ENCODE measurements at places on chromosomes 5 and 9.

DNA sequence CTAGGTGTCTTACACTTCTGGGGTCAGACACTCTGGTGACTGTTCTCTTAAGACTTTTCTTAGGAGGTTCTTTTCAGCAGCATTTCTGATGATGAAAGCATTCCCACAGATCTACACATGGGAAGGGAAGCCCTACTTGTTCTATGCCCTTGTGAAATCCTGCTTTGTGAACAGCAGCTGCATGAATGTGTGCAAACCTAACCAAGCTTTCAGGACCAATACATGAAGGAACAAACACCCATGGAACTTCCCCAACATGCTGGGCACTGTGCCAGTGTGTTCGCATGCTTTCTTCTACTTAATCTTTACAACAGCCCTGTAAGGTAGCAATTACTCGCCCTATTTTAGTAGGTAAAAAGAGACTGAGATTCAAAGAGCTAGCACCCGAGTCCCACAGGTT is 439.9 kb upstream of the KLF4 start:
- DNase-seq: peak; percentile 46

DNA sequence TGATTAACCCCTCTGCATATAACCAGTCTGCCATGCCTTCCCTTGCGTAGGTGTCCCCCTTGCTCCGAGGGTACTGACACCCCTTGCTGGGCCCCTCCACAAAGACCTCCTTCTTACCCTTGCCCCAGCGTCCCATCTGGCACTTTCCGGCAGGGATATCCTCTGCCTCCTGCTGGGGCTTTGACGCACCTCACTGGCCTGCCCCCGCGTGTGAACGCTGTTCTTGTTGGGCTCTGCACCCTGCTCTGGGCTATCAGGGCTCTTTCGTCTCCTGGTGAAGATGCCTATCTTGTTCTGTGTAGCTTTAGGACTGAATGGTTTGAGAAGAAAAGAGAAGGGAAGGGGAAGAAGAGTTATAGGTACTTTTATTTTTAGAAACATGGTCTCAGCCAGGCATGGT is 53.0 kb downstream of the SUB1 start:
- no peak for DNase-seq

- peak; percentile 49 for DNase-seq
Observed at GRCh38 chr9:16825971-16826625, 44.4 kb downstream of the BNC2 start.

DNA sequence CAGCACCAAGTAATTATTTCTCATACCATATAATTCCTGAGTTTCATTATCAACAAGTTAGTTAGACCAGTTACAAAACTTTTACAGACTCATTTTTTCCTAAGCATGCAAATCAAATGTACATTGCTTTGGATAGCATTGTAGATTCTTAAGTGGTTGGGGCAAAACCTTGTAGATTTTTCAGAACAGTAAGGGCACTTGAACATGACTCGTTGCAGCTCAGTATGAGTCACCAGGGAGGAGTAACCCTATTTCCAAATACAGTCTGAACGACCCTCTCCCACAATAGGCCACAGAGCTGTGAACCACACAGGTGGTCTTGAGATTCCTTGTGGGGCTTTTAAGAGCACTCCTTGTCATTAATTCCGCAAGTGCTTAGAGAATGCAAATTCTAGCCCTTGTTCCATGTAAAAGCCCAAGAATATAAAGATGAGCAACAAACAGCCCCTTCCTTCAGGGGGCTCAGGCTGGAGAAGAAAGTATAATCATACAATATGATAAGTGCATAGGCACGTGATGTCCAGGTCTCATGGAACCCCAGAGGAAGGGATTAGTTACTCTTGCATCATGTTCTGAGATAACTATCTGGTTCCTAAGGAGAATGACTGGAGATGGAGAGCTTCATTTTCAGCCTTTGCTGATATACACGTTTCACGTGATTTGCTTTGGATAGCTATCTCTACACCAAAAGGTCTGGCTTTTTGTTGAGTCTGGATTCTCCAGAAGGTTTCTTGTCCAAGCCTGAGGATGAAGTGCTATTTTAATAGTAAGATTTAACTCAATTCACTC is 295.7 kb downstream of the KCNN2 start:
- DNase-seq: no peak

- DNase-seq: no peak
Observed at GRCh38 chr5:114665551-114665950, 303.7 kb downstream of the KCNN2 start.

DNA sequence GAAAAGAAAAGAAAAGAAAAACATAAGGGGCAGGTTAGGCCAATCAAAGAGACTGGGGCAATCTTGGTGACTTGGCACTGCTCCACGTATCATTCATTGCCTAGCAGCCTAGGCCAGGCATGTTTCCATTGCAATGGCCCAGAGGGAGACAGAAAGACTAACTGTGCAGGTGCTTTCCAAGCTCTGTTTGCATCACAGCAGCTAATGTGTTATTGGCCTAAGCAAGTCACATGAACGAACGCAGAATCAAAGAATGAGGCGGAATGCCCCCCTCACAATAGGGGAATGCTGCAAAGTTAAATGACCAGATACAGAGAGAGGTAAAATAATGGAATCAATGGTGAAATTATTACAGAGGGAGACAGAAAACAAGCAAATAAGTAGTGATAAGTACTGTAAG is 11.1 kb upstream of the VPS13A start:
- no peak for DNase-seq

DNA sequence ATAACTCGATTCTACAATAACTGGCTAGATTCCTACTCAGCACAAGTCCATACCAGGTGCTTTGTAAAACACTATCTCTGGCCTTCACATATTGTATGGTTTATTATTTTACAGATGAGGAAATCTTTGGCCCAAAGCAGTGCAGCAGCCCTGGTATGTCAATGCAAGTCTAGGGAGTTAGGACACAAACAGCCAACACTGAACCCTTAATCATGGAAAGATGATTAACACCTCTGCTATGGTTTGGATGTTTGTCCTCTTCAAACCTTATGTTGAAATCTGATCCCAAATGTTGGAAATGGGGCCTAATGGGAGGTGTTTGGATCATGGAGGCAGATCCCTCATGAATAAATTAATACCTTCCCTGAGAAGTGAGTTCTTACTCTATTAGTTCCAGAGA is 76.6 kb downstream of the MAPKAP1 start:
- DNase-seq: no peak

GRCh38 chr5:39019254-39019653 is 54.9 kb downstream of the RICTOR start:
- DNase-seq: no peak

DNA sequence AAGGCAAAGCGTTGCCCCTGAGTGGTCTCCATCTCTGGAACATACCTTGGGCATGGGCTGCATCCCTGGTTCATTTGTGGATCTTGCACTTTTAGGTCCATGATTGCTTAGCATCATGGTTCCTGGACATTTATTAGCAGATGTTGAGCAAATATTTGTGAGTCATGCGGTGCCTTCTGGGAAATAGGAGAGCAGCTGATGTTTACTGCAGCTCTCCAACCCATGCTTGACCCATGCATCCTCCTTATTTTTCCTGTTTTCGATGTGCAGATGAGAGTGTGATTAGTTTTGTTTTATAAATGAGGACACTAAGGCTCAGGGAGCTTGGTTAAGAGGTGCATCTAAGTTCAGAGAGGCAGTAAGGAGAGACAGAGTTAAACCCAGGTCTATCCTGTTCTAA is 253.7 kb downstream of the ICE1 start:
- DNase-seq: no peak

DNA sequence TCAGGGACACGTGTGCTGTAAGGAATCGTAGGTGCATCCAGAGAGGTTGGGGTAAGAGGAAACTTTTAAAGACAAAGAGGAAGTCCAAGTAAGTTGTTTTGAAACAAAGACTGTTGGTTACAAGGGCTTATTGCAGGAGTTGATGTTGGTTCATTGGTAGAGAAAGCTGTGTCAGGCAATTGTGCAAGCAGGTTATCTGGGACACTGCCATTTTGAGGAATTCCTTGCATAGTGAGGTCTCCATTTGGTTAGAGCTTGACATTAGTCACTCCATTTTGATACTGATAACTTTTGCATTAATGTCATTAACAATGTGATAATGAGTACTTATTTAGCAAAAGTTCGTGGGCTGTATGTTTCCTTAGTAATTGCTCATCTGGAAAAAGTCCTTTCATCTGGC is 24.9 kb downstream of the CNOT6 start:
- no peak for DNase-seq

DNA sequence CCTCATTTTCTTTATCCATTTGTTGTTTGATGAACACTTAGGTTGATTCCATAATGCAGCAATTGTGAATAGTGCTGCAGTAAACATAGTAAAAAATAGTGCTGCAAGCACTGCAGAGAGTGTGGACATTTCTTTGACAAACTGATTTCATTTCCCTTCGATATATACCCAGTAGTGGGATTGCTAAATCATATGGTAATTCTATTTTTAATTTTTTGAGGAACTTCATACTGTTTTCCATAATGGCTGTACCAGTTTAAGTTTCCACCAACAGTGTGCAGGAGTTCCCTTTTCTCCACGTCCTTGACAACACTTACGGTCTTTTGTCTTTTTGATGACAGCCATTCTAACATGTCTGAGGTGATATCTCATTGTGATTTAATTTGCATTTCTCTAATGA is 138.2 kb upstream of the PLPPR1 start:
- no peak for DNase-seq

- no peak for DNase-seq
Observed at GRCh38 chr9:2340046-2340760, 281.4 kb upstream of the VLDLR start.

GRCh38 chr5:115480271-115480670 is 64.3 kb downstream of the FEM1C start:
- no peak for DNase-seq

DNA sequence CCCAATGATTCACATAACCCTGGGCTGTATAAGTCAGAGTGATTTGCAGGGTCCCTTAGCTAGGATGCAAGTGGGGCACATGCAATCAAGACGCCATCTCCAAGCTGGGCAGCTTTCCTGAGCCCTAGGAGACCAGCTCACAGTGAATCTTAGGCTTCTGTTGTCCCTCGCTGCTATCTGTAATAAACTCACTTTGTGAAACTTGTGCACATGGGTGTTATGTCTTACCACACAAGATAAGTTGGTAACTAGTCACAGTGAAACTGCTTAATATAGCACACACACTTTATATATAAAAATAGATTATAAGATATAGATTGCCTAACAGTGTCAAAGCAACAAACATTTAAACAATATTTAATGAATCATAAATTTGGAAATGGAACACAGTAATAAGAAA is 658.5 kb downstream of the SLCO4C1 start:
- DNase-seq: no peak

DNA sequence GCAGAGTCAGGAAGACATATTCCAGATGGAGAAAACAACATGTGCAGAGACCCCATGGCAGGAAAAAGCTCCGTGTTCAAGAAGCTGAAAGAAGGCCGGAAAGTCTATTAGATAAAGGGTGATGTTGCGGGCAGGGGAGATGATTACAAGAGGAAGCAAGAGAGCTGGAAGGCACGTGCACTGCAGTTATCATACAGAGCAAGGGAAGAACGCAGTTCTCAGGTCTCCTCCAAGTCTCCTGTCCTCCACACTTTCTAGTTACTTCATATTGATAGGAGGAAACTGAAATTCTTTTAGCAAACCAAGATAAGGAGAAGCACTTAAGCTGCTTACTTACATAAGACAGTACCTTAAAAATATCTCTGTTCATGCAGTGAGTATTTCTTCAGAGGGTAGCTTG is 58.3 kb upstream of the PLPP6 start:
- no peak for DNase-seq

DNA sequence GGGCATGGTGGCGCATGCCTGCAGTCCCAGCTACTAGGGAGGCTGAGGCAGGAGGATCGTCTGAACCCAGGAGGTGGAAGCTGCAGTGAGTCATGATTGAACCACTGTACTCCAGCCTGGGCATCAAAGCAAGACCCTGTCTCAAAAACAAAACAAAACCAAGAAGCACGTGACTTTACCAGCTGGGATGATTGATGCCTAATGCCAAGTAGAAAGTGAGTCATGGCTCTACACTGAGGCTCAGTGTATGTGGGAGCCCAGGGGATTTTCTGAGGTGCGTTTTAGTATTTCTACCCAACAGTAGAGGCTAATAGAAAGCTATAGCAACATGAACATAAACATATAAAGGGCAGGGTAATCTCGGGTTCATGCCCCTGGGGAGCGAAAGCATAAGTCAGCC is 13.9 kb upstream of the BRD3OS start:
- DNase-seq: no peak

DNA sequence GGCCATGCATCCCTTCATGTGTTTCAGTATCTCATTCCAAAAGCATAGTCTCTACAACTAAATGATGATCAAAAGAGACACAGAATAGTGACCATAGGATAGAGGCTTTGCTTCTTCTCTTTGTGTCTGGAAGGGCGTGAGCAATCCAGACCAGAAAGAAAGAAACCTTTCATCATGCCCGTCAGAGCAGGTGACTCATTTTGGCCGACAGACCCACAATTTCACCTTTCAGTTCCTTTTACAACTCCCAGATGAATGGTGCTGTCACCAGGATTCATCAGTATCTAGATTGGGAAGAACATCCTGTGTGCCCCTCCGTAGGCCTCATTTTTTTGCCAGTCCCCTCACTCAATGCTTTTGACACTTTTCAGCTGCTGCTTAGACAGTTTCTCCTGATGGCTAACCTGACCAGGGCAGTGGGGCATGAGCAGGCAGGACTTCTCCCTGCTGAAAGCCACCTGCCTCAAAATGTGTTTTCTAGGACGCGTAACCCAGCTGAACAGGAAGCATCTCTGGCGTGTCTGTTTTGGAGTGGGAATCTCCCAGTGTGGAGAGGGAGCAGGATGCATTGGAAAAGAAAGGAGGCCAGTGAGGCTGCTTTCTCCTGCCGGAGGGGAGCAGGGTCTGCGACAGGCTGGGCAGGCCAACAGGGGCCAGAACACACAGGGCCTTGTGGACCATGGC is 21.2 kb downstream of the ABLIM3 start:
- DNase-seq: no peak

GRCh38 chr5:146656703-146657102 is 140.7 kb upstream of the GPR151 start:
- DNase-seq: no peak

- DNase-seq: no peak
Observed at GRCh38 chr5:173108914-173109313, 35.4 kb upstream of the BNIP1 start.

GRCh38 chr5:109880907-109881685 is 191.4 kb downstream of the MAN2A1 start:
- DNase-seq: no peak

DNA sequence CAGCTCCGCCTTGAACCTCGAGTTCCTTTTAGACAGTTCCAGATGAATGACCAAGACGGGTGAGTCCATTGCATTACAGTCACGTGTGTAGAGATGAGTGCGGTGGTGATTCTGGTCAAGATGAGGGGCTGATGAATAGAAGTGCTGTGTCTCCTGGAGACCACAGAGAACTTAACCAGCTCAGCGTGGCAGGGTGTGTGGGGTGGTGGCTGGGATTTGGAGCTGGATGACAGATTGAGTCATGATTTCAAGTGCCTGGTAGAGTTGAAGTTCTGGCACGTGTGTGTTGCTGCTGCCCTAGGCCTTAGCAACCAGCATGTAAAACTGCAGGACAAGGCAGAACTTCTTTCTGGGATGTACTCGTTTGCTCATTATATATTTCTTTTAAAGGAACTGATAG is 53.3 kb downstream of the PRRC2B start:
- no peak for DNase-seq
